Prostate gland (tissue), 2 donors: ENCODE measurements at places on chromosomes 1 and 21. TPM values are rescaled to one million over a fixed set of nuclear protein-coding genes. Genes with fewer than 3 reads are reported as not detected.

- no peak overlapping the region for H3K27ac ChIP-seq
- H3K36me3 ChIP-seq, result no peaks in the 10 kb centered on the region
- no peak for DNase-seq
- no peaks in the 10 kb centered on the region for H3K4me1 ChIP-seq
- no peak overlapping the region for H3K4me3 ChIP-seq
- no peaks in the 10 kb centered on the region for H3K27me3 ChIP-seq
Measured at GRCh38 chr1:87295445-87296110, 33.1 kb upstream of the LMO4 start.

DNA sequence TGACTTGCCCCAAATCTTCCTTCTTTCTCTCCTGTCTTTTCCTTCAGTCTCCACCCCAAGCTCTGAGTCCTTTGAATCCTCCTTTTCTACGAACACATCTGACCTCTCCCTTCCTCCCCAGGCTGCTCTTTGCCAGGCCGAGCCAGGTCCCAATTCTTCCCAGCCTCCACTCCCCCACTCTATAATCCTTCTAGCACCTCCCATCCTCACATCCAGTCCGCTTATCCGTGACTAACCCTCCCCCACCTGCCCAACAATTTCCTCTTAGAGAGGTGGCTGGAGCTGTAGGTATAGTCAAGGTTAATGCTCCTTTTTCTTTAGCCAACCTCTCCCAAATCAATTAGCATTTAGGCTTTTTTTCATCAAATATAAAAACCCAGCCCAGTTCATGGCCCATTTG is 9.5 kb upstream of the HPDL start:
- no peaks in the 10 kb centered on the region for H3K4me1 ChIP-seq
- no peak overlapping the region for H3K4me3 ChIP-seq
- DNase-seq, result no peak
- no peaks in the 10 kb centered on the region for H3K36me3 ChIP-seq
- no peak overlapping the region for H3K27ac ChIP-seq

DNA sequence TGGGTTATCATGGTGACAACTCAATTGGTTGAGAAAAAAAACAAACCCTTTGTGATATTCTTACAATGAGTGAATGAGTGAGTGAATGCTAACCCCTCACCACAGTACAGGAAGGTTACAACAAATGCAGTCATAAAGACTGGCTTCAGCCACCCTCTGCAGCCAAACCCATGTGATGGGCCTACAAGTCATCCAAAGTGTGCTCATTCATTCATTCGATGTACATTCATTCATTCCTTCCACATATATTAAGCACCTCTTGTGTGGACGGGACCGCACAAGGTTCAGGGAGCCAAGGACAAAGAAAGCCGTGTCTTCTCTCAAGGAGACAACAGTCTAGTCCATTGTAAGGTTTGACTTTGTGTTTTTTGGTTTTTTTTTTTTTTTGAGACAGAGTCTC is 49.4 kb downstream of the WDR4 start:
- H3K27me3 ChIP-seq, result peaks cover 4% of the 10 kb centered on the region
- DNase-seq, result no peak
- H3K27ac ChIP-seq, result no peak overlapping the region
- H3K4me3 ChIP-seq, result no peak overlapping the region

DNA sequence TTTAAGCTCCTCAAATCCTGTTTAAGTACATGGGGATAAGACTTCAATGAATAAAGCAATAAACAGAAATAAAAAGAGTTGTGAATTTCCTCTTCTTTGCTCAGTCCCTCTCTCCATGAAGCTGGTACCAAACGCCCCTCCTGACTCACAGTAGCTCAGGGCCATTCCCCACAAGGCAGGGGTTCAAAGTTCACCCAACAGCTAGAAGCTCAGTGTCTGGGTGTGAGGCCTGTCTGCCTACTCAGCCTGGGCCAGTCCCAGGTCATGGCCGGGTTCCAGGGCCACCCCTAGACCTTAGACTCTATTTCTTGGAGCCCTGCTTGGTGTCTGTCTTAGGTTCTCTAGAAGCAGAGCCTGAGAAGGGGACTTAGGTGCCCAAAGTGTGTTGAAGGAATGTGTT is 251.5 kb downstream of the GRIK3 start:
- H3K4me1 ChIP-seq, result no peaks in the 10 kb centered on the region
- no peak overlapping the region for H3K4me3 ChIP-seq
- no peaks in the 10 kb centered on the region for H3K36me3 ChIP-seq
- no peak overlapping the region for H3K27ac ChIP-seq

DNA sequence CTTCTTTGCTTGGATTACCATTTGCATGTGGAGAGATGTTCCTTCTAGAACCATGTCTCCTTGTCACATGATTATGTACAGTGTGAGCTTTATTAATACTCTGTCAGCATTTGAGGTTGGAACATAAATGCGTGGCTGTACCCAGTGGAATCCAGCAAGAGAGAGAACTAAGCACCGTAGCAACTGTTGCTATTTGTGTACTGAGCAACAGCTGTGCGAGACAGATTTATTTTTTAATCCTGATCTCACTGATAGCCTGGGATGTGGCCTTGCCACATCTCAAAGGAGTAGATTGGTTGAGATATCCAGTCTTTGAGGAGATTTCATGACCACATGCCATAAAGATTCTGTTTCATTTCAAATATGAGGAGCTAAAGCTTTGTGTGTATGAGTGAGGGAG is 43.4 kb downstream of the KIF1B start:
- no peaks in the 10 kb centered on the region for H3K4me1 ChIP-seq
- no peaks in the 10 kb centered on the region for H3K36me3 ChIP-seq
- H3K4me3 ChIP-seq, result no peak overlapping the region
- H3K27me3 ChIP-seq, result no peaks in the 10 kb centered on the region

DNA sequence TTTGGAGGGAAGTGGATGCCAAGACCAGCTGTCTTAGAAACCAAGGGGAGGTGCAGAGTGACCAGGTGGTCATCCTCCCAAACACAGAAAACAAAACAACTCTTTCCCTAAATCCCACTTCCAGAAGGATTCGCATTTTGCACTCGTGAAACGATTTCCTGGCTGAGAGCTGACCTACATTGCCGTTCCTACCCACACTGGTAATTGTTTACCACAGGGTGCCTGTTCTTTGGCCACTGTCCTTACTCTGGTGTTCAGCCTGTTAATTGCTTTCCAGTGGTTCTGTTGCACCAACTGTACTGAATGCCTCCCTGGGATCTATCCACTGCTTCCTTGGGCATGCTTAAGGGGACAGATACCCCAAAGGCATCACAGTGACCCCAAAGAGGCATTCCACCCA is 23.2 kb upstream of the PLA2G2C start:
- no peaks in the 10 kb centered on the region for H3K27me3 ChIP-seq
- H3K36me3 ChIP-seq, result no peaks in the 10 kb centered on the region
- no peak overlapping the region for H3K4me3 ChIP-seq
- no peaks in the 10 kb centered on the region for H3K4me1 ChIP-seq
- H3K27ac ChIP-seq, result no peak overlapping the region

GRCh38 chr1:186678155-186678554 is 2.1 kb downstream of the PTGS2 start:
- no peak overlapping the region for H3K27ac ChIP-seq
- no peak for DNase-seq
- H3K4me1 ChIP-seq, result no peaks in the 10 kb centered on the region
- H3K27me3 ChIP-seq, result no peaks in the 10 kb centered on the region
- no peak overlapping the region for H3K4me3 ChIP-seq

GRCh38 chr1:94746635-94747525 is 73.3 kb upstream of the SLC44A3 start:
- H3K36me3 ChIP-seq, result no peaks in the 10 kb centered on the region
- H3K27ac ChIP-seq, result no peak overlapping the region
- peaks cover 7% of the 10 kb centered on the region for H3K4me1 ChIP-seq
- no peak overlapping the region for H3K4me3 ChIP-seq

DNA sequence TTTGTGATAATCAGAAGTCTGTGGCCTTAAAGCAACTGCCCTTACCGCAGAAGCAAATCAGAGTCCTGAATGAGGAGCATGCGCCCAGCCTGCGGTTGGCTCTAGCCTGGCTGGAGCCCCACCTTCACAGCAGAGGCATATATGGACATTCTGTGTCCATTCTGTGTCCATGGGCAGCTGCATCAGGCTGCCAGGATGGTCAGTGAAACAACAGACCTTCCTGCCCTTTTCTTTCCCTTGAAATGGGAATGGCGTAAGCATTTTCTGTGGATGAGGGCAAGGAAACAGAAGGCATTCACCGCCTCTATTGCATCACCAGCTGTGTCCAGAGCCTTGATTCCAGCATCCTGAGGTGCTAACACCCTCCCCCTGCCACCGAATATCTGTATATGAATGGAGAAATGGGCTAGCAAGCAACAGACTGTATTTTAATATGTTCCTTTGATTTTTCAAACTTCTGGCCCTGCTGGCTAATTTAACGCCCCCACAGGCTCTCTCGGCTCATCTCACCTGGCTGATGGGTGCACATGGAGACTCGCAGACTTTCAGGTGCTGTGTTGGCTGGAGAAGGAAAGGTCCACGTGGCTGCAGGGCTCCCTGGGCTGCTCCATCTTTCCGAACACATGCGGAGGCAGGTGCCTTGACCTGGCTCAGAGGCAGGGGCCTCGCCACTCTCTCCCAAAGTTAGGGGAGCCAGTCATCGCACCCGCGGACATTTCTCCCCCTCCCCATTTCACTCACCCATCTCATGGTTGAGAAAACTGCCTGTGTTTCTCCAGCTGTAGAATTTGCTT is 159.2 kb downstream of the GALNT2 start:
- no peaks in the 10 kb centered on the region for H3K36me3 ChIP-seq
- H3K4me3 ChIP-seq, result no peak overlapping the region
- H3K27ac ChIP-seq, result no peak overlapping the region
- H3K27me3 ChIP-seq, result no peaks in the 10 kb centered on the region
- DNase-seq, result no peak
- no peaks in the 10 kb centered on the region for H3K4me1 ChIP-seq

DNA sequence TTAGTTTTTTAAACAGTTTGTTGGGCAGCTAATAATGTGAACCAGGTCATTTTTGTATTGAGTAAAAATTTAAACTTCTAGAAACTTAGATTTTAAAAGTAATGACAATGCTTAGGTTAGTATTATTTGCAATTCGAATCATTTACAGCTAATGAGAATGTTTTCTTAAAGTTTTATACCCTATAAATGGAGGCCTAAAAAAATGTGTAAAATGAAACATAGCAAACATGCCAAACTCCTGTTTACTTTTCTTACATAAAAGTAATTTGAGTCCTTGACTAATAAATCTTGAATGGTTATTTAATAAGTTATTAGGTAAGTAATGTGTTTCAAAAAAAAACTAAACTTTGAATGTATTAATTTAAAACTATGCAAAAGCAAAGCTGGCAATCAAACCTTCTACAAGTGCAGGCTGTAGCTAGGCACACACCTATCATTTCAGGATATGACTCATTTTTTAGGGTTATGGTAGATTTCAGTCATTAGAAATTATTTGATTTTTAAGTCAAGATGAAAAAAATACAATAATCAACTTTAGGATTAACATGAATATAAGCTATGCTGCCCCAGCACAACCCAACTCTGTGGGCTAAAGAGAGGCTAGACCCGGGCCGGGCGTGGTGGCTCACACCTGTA is 41.5 kb downstream of the CLSTN1 start:
- H3K27me3 ChIP-seq, result no peaks in the 10 kb centered on the region
- no peaks in the 10 kb centered on the region for H3K36me3 ChIP-seq
- H3K4me3 ChIP-seq, result no peak overlapping the region
- no peaks in the 10 kb centered on the region for H3K4me1 ChIP-seq
- DNase-seq, result no peak

DNA sequence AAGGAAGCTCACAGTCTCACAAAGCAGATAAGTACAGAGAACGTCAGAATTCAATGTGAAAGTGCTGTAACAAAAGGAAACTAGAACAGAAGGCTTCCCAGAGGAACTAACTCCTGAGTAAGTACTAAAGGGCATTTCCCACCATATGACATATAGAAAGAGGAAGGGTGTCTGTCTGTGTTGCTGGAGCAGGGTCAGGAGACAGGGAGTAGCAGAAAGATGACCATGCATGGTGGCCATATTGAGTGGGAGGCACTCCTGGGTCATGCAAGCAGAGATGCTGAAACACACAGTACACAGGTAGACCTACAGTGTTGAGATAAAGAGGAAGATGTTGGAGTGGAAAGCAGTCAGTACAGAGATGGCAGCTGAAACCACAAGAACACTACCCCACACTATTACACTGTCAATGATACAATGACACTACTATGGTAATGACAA is 47.3 kb downstream of the SLC25A24 start:
- no peaks in the 10 kb centered on the region for H3K4me1 ChIP-seq
- DNase-seq, result no peak
- H3K27me3 ChIP-seq, result no peaks in the 10 kb centered on the region
- H3K4me3 ChIP-seq, result no peak overlapping the region

DNA sequence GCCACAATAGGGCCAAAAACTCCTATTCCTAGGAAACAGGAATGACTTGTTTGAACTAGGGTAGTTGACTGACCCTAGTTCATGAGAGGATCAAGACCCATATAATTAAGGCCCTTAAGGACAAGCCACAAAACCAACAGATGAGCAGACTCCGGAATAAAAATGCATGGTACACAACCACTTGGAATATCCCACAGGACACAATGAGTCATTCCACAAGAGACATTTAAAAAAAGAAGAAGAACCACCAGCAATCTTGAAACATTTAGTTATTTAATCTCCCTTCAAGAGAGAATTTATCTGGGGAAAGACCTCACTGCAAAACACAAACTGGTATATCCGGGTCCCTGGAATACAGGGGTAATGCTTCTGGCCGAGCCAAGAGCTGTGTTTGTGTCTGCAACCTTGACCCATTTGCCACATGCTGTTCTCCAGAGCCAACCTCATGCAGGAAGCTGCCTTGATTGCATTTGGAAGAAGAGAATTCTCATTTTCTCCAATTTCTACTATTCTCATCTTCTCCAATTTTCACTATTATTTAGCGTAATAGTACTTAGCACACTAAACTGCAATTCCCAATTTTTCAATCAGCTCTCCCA is 135.5 kb downstream of the TGFBR3 start:
- H3K27me3 ChIP-seq, result no peaks in the 10 kb centered on the region
- H3K4me1 ChIP-seq, result peaks cover 9% of the 10 kb centered on the region
- H3K4me3 ChIP-seq, result no peak overlapping the region

GRCh38 chr1:30919025-30919881 is 10.7 kb upstream of the SDC3 start:
- no peak for DNase-seq
- no peaks in the 10 kb centered on the region for H3K27me3 ChIP-seq
- H3K27ac ChIP-seq, result no peak overlapping the region
- H3K36me3 ChIP-seq, result no peaks in the 10 kb centered on the region
- H3K4me1 ChIP-seq, result no peaks in the 10 kb centered on the region

DNA sequence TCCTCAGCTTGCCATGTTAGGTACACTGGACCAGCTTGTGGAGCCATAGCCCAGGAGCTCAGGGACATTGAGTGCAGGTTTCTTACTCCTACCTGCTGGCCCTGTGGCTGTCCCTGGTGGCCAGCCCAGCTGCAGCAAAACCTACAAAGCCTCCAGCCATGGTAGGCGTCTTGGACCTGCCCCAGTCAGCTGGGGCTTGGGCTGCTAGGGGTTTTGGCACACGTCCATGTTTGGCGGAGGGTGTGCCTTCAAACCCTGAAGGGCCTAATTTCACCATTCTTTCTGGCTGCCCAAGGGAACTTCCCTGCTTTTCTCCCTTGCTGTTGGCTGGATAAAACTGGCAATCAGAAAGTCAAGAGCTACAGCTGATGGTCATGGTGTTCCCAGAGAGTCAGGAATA is 25.4 kb downstream of the HMGCS2 start:
- no peaks in the 10 kb centered on the region for H3K36me3 ChIP-seq
- H3K4me1 ChIP-seq, result no peaks in the 10 kb centered on the region

GRCh38 chr1:165772739-165773138 is 4.1 kb upstream of the TMCO1 start:
- no peak overlapping the region for H3K4me3 ChIP-seq
- H3K36me3 ChIP-seq, result no peaks in the 10 kb centered on the region
- no peaks in the 10 kb centered on the region for H3K27me3 ChIP-seq
- H3K4me1 ChIP-seq, result peaks cover 3% of the 10 kb centered on the region

The RCSD1 gene
- total RNA-seq, result 2.8 TPM

The AZIN2 gene
- total RNA-seq, result 16.0 TPM

The KRTAP20-4 gene
- not detected for total RNA-seq

The HORMAD1 gene
- not detected for total RNA-seq

The EPS8L3 gene
- not detected for total RNA-seq
